ENCODE measurements at places on chromosomes 6 and 20.
A peak's percentile ranks its signal among the peaks of the same experiment; 100 is the strongest.

- DNase-seq: no peak
Measured at GRCh38 chr6:144320741-144321140, 35.6 kb downstream of the UTRN start.

DNA sequence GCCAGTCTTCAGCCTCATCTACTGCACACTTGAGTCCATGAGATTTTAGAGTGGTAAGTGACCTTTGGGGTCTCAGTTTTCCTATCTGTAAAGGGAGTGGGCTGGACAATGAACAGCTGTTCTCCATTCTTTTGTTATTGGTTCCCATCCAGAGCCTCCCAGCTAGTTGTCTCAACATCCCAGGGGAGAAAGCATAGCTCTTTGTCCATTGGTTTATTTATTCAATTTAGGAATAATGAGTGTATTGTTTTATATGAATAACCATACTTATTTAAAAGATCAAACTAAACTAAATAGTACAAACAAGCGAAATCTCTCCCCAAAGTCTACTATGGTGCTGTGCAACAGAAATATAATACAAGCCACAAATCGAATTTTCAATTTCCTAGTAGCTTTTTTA is 13.7 kb downstream of the PIGT start:
- no peak for DNase-seq

DNA sequence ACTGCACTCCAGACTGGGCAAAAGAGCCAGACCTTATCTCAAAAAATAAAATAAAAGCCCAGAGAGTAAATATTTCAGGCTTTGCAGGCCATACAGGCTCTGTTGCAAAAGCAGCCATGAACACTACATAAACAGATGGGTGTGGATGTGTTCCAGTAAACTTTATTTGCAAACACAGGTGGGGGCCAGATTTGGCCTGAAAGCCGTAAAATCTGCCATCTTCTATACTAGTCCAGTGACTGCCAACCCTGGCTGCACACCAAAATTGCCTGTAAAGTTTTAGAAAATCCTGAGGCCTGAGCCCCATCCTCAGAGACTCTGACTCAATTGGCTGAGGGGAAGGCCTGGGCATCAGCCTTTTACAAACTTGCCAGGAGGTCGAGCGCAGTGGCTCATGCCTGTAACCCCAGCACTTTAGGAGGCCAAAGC is 103.6 kb downstream of the ZMYND8 start:
- no peak for DNase-seq

DNA sequence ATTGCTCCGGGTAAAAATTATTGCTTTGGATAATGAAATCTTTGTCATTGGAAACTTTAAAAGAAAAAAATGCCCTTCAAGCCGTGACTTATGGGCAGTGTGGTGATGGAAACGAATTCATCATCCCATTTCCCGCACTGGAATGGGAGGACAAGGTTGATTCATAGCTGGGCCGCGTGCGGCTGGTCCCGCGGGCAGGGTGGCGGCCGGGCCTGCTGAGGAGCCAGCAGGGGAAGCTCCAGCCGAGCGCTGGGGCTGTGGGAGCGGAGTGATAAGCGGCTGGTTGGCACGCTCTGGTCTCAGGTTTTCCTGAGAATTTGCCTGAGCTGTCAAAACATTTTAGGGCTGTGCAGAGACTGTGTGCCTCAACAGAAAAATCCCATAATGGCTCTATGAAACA is 351.7 kb downstream of the CDC5L start:
- no peak for DNase-seq

GRCh38 chr20:63177134-63177784 is 38.7 kb downstream of the YTHDF1 start:
- peak; percentile 36 for DNase-seq

DNA sequence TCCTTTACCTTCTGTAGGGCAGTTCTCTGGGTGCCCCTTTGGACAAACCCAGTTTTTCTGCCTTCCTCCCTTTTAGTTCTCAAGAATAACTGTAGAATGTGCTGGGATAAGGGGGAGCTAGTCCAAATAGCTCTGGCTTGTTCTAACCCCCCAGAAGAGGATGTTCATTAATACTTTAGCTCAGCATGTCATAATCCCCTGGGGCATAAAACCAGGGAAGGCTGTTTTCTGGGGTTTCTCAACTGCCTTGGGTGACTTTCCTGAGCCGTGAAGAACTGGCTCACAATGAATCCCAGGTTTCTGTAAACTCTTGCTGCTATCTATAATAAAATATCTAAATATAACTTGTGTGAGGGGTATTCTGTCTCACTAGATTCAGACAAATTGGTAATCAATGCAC is 44.5 kb upstream of the RNF217 start:
- DNase-seq: no peak

DNA sequence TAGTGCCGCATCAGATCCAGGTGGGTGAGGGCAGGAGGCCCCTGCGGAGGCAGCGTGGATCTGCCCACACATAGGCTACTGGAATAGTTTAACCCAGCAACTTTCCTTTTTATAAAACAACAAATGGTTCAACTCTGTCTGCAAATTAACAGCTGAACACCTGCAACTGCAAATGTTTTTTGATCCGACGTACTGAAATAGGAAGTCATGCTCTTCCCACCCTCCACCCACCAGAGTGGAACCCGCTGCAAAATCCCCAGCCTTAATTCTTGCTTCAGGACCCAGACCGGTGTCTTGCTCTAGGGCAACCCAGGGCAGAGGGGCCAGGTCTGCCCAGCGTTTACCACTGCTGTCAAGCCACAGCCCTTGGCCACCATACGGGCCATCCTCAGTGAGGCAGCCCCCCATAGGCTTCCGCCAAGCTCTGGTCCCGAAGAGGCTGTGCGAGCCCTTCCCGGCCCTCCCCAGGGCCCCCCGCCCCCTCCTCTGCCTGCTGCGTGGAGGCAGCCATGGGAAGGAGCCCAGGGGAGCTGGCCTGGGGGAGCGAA is 334.3 kb downstream of the ZFAND3 start:
- DNase-seq: no peak

- no peak for DNase-seq
Measured at GRCh38 chr6:34383161-34383631, 9.3 kb downstream of the NUDT3 start.

- DNase-seq: no peak
Measured at GRCh38 chr6:7180751-7181150, 73.0 kb downstream of the RREB1 start.

DNA sequence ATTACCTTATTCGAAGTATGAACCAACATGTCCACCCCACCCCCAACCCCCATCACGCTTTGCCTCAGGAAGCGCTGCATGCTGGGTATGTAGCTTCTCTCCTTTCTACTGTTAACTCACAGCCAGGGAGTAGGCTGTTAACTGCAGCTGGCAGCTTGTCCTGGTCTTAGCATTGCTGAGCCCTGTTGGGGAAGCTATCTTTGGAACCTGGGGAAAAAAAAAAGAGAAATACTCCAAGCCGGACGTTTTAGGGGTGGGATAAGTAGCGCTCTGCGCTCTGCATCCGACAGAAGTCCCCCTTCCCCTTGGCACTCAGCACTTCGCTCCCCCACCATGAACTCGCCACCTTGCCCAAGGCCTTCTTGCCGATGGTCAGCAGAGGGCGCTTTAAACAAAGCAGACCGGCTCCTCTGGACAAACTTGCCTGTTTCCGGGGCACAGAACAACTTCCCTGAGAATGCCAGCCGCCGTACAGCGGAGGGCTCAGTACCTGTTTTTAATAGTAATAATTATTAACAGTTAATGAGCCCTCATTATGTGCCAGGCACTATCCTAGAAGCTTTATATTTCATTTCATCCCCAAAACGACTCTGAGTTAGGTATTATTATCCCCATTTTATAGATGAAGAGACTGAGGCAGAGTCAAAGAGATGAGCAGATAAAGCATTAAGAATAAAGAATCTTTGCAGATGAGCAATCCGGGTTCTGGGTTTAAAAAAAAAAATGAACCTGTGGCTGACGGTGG is 35.2 kb upstream of the MDFI start:
- peak; percentile 65 for DNase-seq

- no peak for DNase-seq
Measured at GRCh38 chr6:147759093-147759492, 250.6 kb downstream of the SAMD5 start.

All from stimulated activated CD4-positive, alpha-beta T cell treated with anti-CD3 and anti-CD28 coated beads, Interleukin-4, amount 100 ng/mL, for 1 hour (primary cell).